Activated naive CD4-positive, alpha-beta T cell treated with anti-CD3 and anti-CD28 coated beads, Interleukin-2, amount 50 U/mL, for 16 hours (primary cell): ENCODE measurements at places on chromosomes 2 and 18.

- no peak for DNase-seq
These were observed 11.9 kb downstream of the TWIST2 start for GRCh38 chr2:238859636-238860347.

GRCh38 chr18:69674966-69675365 is 272.7 kb downstream of the CD226 start:
- DNase-seq = no peak

DNA sequence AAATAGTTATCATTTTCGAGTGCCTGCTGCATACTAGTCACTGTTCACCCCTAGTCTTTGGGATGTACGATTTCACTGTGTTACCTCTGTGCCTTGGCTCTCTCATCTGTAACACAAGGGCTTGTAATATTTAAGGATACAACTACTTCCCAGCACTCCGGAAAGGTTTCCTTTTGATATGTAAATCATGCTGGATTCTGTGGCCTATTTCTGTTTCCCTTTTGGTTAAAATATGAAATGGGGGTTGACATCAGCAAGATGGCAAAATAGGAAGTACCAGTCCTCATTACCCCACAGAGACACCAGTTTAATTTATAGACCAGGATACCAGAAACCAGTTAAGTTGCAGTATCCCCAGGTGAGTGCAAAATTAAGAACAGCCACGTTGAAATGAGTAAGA is 23.5 kb downstream of the PSMG2 start:
- no peak for DNase-seq

- no peak for DNase-seq
These were observed 136.7 kb downstream of the MEMO1 start for GRCh38 chr2:31874071-31874470.

GRCh38 chr2:156540706-156541105 is 104.5 kb downstream of the GPD2 start:
- DNase-seq = no peak

- DNase-seq = no peak
These were observed 63.7 kb upstream of the ZCCHC2 start for GRCh38 chr18:62458868-62459716.

DNA sequence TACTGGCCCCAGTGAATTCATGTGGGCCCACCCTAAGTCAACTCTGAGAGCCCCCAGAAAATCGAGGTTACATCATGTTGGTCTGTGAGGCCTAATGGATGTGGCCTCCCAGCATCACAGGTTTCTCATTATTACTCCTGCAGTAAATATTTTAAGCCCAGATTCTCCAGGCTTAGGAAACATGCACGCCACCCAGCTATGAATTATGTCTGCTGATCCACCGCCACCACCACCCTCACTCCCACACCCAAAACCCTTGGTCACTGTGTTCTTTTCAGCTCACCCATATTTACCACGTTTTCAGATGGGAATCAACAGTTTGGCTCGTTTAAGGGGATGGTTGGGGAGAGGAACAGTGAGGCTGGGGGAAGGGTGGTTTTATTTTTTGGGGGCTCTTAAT is 128.6 kb downstream of the NCK2 start:
- no peak for DNase-seq

GRCh38 chr2:154623819-154624218 is 74.7 kb upstream of the KCNJ3 start:
- no peak for DNase-seq

DNA sequence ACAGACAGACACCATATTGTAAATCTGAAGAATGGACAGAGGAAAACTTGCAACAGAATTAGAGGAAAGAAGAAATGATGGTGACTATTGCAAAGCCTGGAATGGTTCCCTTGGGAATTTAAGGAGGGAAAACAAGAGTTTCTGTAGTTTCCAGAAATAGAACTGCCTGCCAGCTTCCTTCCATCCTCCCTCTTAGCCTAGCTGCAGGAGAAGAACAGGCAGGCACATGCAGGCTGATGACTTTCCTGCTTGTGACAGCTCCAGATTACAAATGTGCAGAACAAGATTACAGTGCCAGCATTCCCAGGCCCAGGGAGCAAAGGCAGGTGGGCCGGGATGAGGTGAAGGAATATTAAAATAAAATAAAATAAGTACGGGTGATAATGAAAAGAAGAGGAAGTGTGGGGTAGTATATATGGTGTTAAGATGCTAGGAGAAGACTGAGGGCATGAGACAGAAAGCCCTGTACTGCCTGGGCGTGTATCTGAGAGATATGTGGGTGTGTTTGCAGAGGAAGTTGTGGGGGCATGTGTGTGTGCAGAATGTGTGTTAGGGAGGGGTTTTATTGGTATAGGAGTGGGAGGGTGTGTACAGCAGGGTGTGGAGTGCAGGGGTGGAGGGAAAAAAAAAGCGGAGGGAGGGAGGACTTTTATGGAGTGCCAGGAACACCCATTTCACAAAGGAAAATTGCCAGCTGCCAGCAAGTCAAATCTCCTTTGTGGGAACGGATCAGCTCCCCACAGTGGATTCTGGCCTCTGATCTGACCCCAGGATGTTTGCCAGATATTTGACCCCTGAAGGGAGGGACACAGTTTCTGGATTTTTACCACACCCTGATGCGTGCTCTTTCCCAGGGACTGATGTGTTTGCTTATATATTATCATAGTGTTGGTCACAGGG is 43.9 kb upstream of the NEMP2 start:
- no peak for DNase-seq

- no peak for DNase-seq
These were observed 43.3 kb downstream of the FSHR start for GRCh38 chr2:49111006-49111405.

DNA sequence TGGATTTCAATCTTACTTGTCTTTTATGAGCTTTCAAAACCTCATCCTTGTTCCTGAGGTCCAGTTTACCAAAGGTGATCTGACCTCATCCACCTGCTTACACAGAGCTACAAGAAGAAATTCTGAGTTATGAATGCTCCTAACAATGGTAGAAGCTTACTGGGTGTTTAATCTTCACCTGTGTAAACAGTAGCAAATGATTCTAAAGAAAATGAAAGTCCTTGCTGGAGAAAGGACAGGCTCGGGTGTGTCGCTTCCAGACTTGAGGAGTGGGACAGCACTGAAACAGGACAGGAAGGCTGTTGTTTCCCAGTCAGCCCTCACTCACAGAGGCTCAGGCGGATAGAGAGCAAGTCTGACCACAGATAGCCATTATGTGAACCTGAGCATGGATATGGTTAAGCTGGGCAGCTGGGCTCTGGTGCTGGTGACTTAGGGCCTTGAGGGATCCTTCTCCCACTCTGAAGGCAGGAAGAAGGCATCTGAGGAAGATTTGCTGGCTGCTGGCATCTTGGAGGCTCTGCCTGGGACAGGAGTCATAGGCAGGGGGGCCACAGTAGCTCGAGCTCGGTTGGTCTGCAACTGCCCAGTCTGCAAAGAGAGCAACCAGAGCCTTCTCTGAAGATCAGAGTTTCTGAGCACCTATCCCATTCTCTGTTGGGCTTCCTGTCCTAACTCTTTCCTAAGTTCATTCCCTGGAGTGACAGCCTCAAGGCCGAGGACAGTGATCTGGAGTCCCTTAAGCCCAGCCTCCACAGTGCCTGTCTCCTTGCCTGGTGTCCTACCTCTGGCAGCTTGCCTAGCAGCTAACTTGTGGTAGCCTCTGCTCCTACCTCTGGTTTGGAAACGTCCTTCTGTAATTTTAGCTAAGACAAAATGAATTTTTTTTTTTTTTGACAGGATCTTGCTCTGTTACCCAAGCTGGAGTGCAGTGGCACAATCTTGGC is 4.0 kb downstream of the DOK1 start:
- no peak for DNase-seq

- no peak for DNase-seq
These were observed 131.9 kb downstream of the ESCO1 start for GRCh38 chr18:21468514-21469164.

DNA sequence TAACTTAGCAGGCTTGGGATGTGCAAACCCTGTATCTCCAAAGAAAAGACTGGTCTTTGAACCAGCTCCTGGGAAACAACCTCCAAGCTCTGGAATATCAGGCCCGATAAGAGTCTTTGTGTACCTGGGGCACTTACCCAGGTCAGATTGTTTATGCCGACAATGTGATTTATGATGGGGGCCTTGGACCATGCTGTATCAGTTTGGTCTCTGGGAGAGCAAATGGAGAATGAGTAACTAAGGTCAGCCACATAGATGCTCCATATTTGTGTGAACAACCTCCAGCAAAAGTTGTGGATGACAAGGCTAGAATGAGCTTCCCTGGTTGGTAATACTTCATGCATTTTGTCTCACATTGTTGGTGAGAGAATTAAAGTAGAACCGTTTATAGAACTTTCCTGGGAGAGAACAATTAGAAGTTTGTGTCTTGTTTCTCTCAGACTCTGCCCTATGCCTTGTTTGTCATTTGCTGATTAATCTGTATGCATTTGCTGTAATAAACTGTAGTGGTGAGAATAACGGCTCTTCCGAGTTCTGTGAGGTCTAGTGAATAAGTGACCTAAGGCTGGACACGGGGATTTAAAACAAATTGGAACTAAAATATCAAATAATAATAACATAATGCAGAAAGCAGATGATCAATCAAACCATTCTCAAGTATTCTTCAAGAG is 259.1 kb downstream of the XIRP2 start:
- DNase-seq = no peak

DNA sequence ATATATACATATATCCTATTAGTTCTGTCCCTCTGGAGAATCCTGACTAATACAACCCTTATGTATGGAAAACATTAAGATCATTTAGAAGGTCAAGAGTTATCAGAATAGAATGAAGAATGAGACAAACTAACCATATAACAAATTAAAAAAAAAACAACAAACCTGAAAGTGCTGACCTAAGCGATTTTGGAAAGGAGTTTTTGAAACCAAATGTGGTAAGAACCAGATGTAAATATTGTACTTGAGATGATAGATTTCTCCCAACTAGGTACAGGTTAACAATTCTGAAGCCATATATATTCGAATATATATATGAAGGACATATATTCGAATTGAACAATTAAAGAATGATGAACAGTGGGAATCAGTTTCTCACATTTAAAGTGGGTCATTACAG is 917.8 kb upstream of the SLC39A10 start:
- no peak for DNase-seq

- DNase-seq = no peak
These were observed 41.3 kb downstream of the BCL2L11 start for GRCh38 chr2:111161971-111162370.

GRCh38 chr2:208350610-208351009 is 56.0 kb upstream of the PTH2R start:
- DNase-seq = no peak

DNA sequence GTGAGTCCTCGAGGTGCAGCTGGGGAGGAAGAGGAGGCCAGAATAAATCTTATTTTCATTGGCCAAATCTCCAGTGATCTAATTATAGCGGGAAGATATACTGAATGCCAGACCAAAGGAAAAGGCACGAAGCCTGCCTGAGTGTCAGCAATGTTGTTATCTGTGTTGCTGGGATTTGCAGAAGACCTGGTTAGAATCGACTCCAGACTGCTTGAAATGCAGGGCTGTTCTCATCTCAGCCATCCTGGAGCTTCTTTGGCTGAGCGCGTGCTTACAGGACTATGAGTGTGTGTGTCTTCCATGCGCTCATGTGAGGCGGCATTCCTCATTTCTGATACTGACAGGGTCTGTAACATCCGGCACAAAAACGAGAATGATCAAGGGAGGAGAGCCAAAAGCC is 81.2 kb downstream of the TSN start:
- no peak for DNase-seq

GRCh38 chr2:205908212-205909183 is 177.5 kb downstream of the INO80D start:
- no peak for DNase-seq

DNA sequence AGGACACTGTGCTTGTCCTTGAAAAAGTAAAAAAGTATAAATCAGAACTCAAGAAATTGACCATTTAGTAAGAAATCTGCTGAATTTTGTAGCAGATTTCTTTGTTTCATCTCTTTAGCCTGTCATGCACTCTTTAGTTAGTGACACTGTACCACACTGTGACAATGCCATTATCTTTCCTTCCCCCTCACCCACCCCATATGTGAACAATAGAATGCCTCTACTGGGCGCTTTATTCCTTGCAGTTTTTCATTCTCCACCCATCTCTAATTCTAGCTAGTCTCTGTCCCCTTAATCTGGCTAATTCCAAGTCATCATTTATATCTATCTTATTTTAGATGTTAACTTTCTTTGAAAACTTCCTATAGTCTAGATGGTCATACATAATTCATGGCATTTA is 241.0 kb downstream of the LRP1B start:
- DNase-seq = no peak

DNA sequence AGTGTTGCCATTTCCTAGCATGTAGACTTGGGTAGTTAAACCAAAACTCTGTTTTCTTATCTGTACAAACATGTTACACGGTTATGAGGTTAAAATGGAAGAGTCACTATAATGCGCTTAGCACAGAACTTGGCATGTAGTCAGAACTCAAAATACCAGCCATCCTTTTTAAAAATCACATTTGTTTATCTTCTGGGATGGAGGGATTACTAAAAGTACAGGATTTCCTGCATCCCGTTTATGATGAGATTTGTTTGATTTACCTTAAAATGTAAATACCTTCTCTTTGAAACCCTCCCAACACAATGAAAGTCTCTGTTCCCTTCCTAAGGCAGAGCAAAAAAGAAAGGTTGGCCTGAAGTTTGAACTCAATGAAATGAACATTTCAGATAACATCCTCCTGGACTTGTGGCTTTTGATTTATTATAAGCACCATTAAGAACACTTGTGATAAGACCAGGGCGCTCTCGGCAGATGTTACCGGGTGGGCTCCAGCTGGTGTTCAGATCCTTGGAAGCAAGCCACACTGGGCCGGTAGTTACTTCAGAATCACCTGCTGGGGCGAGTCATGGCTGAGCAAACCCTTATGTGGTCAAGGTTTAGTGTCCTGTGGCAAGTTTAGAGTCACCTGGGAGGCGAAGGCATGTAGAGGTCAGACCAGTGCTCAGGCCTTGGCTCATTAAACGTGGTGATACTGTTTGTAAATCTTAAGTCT is 105.7 kb downstream of the MGAT5 start:
- no peak for DNase-seq

- no peak for DNase-seq
These were observed 157.0 kb upstream of the SERPINE2 start for GRCh38 chr2:224195925-224196571.

DNA sequence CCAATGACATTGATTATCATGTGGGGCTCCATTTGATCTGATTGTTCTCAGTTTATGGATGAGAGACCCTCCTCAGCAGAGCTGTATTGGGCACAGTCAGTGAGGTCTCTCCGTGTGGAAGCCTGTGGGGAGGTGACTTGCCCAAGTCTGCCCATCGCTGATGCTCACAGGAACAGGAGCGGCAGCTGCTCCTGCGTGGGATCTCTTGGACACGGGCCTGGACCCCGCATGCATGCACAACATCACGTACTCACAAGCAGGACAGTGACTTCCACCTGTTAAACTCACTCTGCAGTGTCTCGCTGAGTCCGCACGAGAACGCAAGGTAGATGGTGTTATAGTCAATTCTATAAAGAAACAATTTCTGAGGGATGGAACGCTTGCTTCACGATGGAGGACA is 55.0 kb downstream of the KCNF1 start:
- no peak for DNase-seq

- no peak for DNase-seq
These were observed 1.1 kb downstream of the SLC4A1AP start for GRCh38 chr2:27664622-27665363.

- DNase-seq = no peak
These were observed 66.3 kb downstream of the SP110 start for GRCh38 chr2:230153390-230153976.

GRCh38 chr2:139201516-139201915 is 421.3 kb upstream of the NXPH2 start:
- DNase-seq = no peak

- no peak for DNase-seq
These were observed 27.9 kb downstream of the GPD2 start for GRCh38 chr2:156464106-156464505.
